Activated effector memory CD4-positive, alpha-beta T cell treated with Interleukin-2 at 50 U/mL for 16 hours (primary cell): ENCODE measurements at places on chromosomes 5 and 9.

DNA sequence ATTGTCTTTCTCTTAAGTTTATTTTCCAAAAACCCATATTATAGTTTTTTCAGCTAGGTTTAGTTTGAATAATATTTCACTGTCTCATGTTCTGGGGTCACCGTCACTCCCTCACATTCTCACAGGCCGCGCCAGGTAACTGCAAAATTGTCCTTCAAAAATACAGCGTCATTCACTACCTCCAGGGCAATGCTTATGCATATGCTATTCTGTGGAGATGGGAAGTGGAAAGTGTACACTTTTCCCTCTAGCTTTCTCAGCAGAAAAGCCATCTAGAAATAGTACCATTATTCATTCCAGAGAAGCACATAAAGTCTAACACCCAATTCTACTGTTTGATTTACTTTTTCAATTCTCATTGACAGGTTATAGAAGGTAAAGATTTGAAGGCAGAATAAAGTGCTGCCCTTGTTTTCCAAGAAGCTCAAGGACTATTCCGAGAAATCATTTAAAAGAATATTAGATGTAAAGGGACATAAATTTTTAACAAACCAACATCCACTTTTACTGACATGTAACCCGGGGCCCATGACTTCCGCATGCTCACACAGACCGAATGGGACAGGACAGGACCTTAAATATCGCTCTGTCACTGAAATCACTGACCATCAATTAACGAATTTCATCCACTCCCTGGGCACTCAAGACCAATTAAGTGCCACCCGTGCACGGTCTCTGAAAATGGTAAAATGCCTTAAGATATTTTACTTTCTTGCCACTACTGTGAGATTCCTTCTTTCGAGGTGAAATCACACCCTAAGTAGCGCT lies 720 bp downstream of the NUDT12 start:
- no peak for DNase-seq

DNA sequence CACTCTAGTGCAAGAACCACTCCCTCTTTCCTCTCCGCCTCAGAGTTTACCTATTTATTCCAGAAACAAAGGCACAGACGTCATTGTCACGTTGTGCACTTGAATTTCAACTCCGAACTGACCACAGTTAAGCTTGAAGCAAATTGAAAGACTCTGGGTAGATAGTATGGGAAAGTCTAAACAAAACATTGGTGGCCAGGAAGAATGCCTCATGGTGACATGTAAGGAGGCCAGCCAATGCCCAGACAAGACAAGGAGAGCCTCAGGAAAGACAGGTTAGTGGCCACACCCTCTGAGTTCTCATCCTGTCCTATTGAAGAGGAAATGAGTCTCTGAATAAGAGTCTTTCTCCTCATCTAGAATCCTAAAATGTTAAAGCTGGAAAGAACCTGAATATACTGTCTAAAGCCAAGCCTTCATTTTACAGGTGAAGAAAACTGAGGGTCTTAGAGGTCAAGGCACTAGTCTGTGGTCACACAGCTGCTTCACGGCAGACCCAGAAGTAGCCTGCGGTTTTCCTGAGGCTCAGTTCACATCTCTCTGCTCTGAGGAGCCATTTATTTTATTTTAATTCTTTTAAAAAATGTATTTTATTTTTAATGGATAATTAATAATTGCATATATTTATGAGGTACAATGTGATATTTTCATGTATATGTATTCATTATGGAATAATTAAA lies 30.2 kb downstream of the ZFAND5 start:
- DNase-seq: no peak

- DNase-seq: no peak
Observed at GRCh38 chr5:2451100-2451499, 300.4 kb downstream of the IRX2 start.

GRCh38 chr5:173962436-173962972 lies 26.5 kb upstream of the C5orf47 start:
- no peak for DNase-seq
